Stimulated activated CD4-positive, alpha-beta T cell treated with anti-CD3 and anti-CD28 coated beads, Interleukin-2, amount 100 ng/mL, for 4 hours (primary cell): ENCODE measurements at places on chromosomes 11 and 22.

GRCh38 chr22:22076932-22077703, 94.5 kb upstream of the TOP3B start:
- DNase-seq = no peak

- DNase-seq = no peak
Measured at GRCh38 chr22:22931557-22932270, 44.1 kb downstream of the IGLL5 start.

- DNase-seq = no peak
Measured at GRCh38 chr11:45852018-45852711, 4.9 kb downstream of the CRY2 start.

DNA sequence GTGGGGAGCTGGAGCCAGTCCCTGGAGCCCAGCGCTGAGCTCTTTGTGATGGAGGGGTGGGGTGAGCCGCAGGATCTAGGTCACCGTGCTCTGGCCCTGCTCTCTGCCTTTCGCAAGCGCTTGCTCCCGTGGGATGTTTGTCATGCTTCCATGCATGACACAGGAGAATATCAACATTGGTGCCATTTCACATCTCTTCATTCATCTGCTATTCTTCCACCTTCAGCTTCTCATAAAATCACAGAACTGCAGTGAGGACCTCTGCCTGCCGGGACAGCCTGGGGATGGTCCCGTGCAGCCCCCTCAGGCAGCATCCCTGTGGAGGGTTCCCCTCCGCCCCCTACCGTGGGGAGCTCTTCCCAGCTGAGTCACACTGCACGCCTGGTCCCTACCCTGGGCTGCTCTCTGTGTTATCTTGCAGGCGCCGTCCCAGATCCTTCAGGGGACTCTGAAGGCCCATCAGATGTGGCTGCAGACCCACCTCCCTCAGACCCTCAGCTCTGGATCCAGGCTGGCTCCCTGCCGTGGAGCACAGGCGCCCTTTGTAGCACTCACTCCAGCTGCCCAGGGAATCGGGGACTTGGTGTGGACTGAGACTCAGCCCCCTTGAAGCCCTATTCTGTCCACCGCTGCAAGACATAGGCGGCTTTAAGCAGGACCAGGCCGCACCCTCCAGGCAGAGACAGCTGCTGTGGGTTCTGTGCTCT, 5.1 kb upstream of the SEPTIN5 start:
- DNase-seq = no peak

- no peak for DNase-seq
Measured at GRCh38 chr11:86117001-86117711, 48.3 kb upstream of the PICALM start.

GRCh38 chr11:17887779-17888178, 125.1 kb downstream of the SERGEF start:
- no peak for DNase-seq
